ENCODE measurements at places on chromosomes 12 and 14. TPM values are rescaled to one million over a fixed set of nuclear protein-coding genes. Genes with fewer than 3 reads are reported as not detected.

The GRIN2B gene
- not detected for total RNA-seq

The MYO1H gene
- total RNA-seq, result not detected

DNA sequence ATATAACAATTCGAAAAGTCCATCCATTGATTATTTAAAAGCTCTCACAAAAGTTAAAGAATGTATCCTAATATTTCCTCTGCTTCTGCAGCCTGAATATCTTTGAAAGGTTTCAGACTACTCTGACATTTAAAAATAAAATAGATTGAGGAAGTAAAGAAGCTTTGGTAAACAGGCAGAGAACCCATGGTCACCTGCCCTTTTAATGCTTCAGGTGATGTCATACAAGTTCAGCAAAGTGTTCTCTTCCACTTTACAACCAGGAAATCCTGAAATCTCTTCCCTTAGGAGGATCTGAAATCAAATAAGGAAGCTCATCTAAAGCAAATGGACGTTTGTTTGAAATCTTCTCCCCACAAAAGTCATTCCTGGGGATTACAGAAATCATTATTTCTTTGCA, 322.4 kb downstream of the PDZRN4 start:
- DNase-seq, result no peak

The KRT4 gene
- not detected for total RNA-seq

The HOTAIR gene
- total RNA-seq, result not detected

- peak; percentile 92 for DNase-seq
Measured at GRCh38 chr14:61280526-61281185, 482 bp downstream of the TMEM30B start.

The PELI2 gene
- 3.0 TPM for total RNA-seq

DNA sequence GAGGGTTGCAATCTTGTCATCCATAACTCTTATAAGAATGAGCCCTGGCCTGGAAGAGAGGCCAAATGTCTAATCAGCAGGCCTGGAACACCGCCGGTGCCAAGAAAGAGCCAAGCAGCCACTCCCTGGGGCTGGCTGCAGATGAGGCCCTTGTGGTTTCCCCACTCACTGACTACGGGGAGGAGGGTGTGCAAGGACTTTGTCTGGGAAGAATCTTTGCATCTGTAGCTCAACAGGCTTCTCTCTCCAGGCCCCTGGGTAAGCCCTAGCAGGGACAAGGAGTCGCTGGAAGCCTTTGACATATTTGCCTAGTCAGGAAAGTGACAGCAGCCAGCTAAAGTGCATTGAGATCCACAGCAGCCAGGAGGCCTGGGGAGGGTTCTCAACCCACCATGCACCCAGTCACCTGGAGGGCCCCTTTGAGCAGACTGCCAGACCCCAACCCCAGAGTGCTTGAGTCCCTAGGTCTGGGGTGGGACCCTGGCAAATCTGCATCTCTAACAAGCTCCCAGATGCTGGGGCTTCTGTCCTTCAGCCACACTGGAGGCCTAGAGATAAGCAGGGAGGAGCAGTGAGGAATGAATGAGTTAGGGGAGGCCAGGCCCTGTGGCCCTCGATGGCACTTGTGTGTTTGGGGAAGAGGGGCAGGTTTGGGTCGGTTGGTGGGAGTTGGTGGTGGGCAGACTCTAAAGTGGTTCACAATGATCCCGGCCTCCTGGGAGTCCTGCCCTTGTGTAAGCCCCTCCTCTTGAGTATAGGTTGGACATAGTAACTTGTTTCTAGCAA, 13.9 kb upstream of the LRTM2 start:
- no peak for DNase-seq

- DNase-seq, result no peak
Measured at GRCh38 chr14:22164616-22165015, 424.4 kb downstream of the DAD1 start.

DNA sequence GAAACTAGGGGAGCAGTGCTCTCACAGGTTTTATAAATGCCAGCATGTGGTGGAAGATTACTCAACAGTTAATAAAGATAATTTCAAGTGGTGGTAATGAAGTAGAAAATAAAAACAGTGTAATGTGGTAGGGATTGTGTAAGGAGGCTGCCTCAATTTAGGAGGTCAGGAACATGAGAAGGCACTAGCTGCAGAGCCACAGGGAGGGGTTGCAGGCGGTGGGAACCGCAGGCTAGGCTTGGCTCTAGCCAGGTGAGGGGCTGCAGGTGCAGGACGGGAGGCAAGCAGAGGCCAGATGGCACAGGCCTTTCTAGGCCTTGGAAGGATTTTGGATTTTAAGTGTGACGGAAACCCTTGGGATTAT, 768 bp downstream of the METTL25 start:
- peak; percentile 66 for DNase-seq

The ABCC9 gene
- 0.02 TPM for total RNA-seq

- DNase-seq, result no peak
Measured at GRCh38 chr12:77571127-77571526, 259.6 kb upstream of the NAV3 start.

The APOLD1 gene
- total RNA-seq, result 5.2 TPM

Data from activated CD4-positive, alpha-beta T cell treated with anti-CD3 and anti-CD28 coated beads, Interleukin-2, amount 10 ng/mL, durations not matched to agents 24 days and 14 days (primary cell).